ENCODE measurements at places on chromosomes 1 and 21. TPM values are rescaled to one million over a fixed set of nuclear protein-coding genes. Genes with fewer than 3 reads are reported as not detected.

DNA sequence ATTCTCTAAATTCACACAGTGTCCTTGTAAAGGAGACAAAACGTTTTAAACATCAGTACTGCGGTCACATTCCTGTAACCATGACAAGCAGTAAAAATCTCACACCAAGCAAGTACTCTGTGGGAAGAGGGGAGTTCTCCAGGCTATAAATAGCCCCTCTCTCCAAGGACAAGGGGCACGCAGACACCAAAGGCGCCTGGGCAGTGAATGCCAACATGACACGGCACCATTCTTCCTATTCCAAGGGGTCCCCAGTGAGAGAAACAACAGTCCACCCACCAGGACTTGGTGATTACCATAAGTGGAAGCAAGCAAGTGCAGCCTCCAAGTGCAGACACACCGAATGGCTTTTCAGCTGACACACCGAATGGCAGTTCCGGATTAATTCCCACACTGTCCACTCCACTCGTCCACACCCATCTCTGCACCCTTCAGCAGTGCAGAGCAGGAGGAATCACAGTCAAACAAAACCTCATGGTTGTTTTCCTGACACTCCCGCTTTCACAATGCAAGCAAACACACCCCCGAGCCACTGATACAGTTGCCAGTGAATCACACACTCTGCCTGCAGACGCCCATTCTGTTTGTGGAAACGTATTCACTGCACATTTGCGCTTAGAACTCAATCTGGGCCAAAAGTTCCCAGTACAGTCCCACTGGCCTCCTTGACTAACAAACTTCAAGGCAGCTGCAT is 1.8 kb downstream of the PTTG1IP start:
- DNase-seq, result peak; percentile 84

DNA sequence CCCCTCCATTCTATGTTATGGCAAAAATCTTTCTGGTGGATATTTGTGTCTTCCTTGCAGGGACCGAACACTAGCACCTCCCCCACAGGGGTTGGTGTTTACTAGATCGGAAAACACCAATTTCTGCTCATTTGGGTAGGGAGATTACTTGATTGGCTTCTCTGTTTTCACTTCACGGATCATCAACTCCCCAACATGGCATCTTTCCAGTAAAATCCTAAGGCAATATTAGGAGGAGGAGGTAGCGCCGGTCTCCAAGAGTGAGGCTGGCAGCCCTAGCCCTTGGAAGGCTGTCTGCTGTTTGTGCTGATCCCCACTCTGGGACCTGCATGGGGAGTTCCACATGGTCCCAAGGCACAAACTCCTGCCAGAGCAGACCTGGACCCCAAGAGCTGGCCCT is 12.2 kb downstream of the VASH2 start:
- DNase-seq, result no peak

GRCh38 chr1:244294599-244295224 is 157.0 kb downstream of the ADSS2 start:
- no peak for DNase-seq

GRCh38 chr1:55894521-55894920 is 679.4 kb upstream of the USP24 start:
- DNase-seq, result peak; percentile 51

OR2L5 gene
- not detected for total RNA-seq

PRDM2 gene
- 12.3 TPM for total RNA-seq

All from LHCN-M2 (cell line).